ENCODE measurements at places on chromosomes 6 and 20.
A peak's percentile ranks its signal among the peaks of the same experiment; 100 is the strongest.

GRCh38 chr6:36200998-36201596 is 4.6 kb downstream of the BRPF3 start:
- no peak for DNase-seq

DNA sequence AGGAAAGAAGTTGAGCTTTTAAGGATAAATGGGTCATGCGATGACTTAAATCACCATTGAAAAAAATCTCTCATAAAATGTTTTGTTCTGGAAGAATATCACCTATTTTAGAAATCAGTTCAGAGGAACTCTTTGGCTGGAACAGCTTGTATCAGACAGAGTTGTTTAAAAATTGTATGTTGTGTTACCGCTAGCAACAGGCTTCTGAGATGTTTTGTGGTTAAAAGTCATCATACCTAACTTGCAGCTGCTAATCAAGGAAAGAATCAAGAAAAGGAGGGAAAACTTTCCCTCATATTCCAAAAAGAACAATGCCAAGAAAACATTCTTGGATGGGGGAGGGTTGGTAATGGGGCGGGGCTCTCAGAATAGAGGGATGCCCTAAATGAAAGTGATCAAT is 220.7 kb upstream of the CITED2 start:
- DNase-seq, result no peak

GRCh38 chr6:169701311-169701953 is 397 bp downstream of the WDR27 start:
- no peak for DNase-seq

DNA sequence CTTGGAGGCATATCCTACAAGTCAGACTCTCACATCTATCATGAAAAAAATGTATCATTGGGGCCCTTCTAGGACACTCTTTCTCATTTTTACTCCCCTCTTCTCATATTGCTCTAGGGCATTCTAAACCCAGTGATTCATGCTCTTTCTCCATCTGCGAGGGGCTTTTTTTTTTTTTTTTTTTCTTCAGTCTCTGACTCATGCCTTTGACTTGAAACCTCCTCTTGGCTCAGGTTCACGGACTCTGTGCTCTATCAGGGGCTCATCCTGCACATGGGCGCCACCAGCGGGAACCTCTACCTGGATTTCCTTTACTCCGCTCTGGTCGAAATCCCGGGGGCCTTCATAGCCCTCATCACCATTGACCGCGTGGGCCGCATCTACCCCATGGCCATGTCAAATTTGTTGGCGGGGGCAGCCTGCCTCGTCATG is 17.8 kb downstream of the SLC22A1 start:
- peak; percentile 0 for DNase-seq

GRCh38 chr20:62675877-62676260 is 32.8 kb upstream of the NTSR1 start:
- no peak for DNase-seq

Measured in stimulated activated CD4-positive, alpha-beta T cell treated with anti-CD3 and anti-CD28 coated beads, Interleukin-2, amount 100 ng/mL, for 24 hours (primary cell).